Activated T-cell treated with anti-CD3 and anti-CD28 coated beads for 4 hours (primary cell): ENCODE measurements at places on chromosomes 1 and 21.

GRCh38 chr21:18524097-18524880 is 120.7 kb upstream of the TMPRSS15 start:
- DNase-seq, result no peak

- no peak for DNase-seq
Measured at GRCh38 chr1:10613861-10614260, 139.1 kb downstream of the PEX14 start.

- no peak for DNase-seq
Measured at GRCh38 chr1:230173187-230173975, 106.3 kb downstream of the GALNT2 start.

- no peak for DNase-seq
Measured at GRCh38 chr1:18316764-18317163, 164.0 kb upstream of the KLHDC7A start.

DNA sequence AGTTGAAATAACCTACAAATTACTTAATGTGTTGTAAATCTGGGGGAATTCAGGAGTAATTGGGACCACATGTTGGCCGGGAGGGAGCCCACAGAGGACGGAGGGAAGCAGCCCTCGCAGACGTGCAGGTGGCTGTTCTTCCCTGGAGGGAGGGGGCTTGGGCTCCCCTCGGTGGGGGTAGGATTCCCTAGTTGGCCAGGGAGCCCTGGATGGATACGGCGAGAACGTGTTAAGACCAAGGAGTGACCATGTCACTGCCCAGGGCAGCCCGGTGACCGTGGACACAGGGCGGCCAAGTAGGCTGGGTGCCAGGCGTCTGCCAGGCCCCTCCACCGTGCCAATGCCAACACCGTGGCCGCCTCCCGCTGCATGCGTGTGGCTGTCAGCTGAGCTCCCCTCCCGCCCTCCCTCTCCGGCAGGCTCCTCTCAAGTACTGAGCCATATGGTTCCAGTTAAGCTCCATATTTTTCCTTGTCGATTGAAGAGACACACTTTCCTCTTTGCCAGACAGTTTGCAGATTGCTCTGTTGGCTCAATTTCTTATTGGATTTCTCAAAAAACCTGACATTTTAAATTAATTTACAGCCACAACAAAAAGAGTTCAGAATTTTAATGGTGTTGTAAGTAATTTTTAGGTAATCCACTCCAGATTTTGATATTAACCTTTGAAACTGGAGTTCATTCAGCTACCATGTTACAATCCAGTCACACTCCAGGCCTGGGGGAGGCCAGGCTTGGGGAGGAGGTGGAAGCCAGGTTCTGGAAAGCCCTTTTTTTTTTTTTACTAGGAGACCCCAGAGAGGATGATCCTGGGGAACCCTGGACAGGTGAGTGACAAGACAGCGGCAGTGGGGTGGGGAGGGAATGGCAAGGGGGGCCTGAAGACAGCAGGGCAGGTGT is 71.2 kb downstream of the CASZ1 start:
- no peak for DNase-seq
